ENCODE measurements at places on chromosomes 2 and 18. TPM values are rescaled to one million over a fixed set of nuclear protein-coding genes. Genes with fewer than 3 reads are reported as not detected.

GRCh38 chr18:49619801-49620200 lies 57.9 kb downstream of the LIPG start:
- DNase-seq: no peak
- peaks cover 5% of the 10 kb centered on the region for H3K4me1 ChIP-seq
- no peaks in the 10 kb centered on the region for H3K27me3 ChIP-seq
- no peak overlapping the region for H3K27ac ChIP-seq

GRCh38 chr2:119005555-119005954 lies 63.6 kb downstream of the MARCO start:
- no peaks in the 10 kb centered on the region for H3K4me1 ChIP-seq
- no peaks in the 10 kb centered on the region for H3K27me3 ChIP-seq
- H3K36me3 ChIP-seq: no peaks in the 10 kb centered on the region

DNA sequence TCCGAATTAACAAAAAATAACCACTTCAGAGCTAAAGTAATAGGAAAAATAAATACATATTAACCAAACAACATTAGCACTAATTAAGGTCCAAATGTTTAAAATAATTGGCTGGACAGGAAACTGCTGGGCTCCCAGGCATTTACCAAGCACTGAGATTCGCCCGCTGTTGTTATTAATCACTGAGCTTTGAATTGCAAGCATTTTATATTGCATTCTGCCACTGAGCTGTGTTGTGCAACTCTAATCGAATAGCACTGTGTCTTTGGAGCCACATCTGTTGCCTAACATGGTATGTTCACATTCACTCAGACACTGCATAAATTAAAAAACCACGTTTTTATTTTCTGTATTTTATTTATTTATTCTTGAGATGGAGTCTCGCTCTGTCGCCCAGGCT lies 88.9 kb downstream of the SOWAHC start:
- H3K4me1 ChIP-seq: peaks cover 4% of the 10 kb centered on the region
- H3K27me3 ChIP-seq: no peaks in the 10 kb centered on the region
- H3K36me3 ChIP-seq: no peaks in the 10 kb centered on the region
- no peak overlapping the region for H3K4me3 ChIP-seq
- H3K27ac ChIP-seq: no peak overlapping the region
- DNase-seq: no peak

KLHL29 gene
- 6.6 TPM for total RNA-seq

FHL2 gene
- total RNA-seq: 495 TPM
